Right ventricle myocardium superior (tissue), 1 donor: ENCODE measurements at places on chromosomes 3 and 15. TPM values are rescaled to one million over a fixed set of nuclear protein-coding genes. Genes with fewer than 3 reads are reported as not detected.

GPR176 gene
- total RNA-seq, result 1.4 TPM

STAB1 gene
- 74.7 TPM for total RNA-seq

HSPBAP1 gene
- total RNA-seq, result 5.5 TPM

GHSR gene
- not detected for total RNA-seq

CCRL2 gene
- 1.1 TPM for total RNA-seq

CNTN4 gene
- total RNA-seq, result 2.6 TPM

- DNase-seq, result no peak
Measured at GRCh38 chr3:101836652-101837598, 12.4 kb upstream of the NFKBIZ start.

GRCh38 chr3:89682556-89682955 is 575.1 kb downstream of the EPHA3 start:
- DNase-seq, result no peak

DNA sequence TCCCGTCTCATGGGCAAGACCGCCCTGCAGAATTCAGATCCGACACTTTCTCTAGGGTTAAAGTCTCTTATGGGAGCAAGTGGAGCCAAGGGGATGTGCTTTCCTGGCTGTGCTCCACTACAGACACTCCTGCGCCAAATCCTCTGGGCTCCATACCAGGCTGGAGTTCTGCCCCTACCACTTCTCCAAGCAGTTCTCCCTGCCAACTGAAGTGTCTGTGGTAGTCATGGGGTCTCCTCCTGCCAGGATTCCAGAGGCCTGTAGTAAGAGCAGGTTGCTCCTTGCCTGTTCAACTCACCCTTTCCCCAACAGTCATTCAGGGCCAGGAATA is 403.2 kb downstream of the GRM7 start:
- DNase-seq, result no peak

- no peak for DNase-seq
Measured at GRCh38 chr3:26703519-26703918, 80.9 kb downstream of the LRRC3B start.

DNA sequence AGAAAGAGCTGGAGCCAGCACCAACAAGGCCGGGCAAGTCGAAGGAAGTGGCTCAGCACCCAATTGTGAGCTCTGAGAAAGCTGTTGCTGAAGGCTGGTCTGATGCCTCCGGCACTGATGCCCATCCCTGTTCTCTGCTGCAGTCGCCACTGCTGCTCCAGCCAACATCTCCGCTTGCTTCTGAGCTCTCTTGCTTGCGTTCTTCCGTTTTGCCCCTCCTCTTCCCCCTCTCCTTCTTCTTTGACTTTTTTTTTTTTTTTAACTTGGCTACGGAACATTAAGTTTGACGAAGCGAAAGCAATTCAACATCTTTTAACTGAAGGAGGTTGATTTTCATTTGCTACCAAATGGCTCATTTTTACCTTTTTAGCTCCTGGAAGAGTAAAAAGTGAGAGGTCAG is 442.9 kb downstream of the MCTP2 start:
- no peak for DNase-seq

- peak; percentile 13 for DNase-seq
Measured at GRCh38 chr3:47422743-47423142, 41.9 kb downstream of the PTPN23 start.

DNA sequence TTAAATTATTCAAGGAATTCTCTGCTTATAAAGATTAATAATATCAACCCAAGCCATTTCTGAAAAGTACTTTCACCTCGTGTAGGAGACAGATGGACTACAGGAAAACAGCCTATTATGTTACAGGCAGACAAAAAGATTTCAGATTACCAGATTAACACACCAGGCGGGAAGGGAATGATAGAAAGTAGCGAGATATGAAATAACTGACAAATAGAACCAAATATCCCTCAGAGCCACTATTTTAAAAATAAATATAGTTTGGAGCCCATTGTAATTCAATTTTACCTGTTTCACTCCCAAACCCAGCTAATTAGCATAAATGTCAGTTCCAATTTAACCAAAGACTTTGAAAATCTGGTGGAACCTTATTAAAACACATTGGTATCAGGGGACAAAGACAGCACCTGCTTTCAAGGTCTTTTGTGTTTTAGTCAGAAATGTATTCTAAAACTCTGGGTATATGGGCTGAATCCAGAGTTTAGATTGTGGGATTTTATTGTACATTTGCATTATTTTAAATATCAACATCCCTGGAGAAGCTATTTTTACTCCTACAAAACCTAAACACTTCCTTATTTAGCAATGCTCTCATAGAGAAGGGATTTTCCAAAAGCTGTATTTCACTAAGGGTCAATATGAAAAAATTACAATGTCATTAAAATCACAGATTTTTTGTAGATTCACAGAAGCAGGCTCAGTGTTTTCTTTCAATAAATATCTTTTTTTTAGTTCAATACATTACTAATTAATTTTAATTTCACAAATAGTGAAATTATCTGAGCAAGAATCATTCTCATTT is 138.4 kb downstream of the TNIK start:
- no peak for DNase-seq

GRCh38 chr15:50051811-50052419 is 67.1 kb downstream of the ATP8B4 start:
- DNase-seq, result no peak

- DNase-seq, result no peak
Measured at GRCh38 chr3:119011528-119011927, 23.1 kb downstream of the IGSF11 start.

DNA sequence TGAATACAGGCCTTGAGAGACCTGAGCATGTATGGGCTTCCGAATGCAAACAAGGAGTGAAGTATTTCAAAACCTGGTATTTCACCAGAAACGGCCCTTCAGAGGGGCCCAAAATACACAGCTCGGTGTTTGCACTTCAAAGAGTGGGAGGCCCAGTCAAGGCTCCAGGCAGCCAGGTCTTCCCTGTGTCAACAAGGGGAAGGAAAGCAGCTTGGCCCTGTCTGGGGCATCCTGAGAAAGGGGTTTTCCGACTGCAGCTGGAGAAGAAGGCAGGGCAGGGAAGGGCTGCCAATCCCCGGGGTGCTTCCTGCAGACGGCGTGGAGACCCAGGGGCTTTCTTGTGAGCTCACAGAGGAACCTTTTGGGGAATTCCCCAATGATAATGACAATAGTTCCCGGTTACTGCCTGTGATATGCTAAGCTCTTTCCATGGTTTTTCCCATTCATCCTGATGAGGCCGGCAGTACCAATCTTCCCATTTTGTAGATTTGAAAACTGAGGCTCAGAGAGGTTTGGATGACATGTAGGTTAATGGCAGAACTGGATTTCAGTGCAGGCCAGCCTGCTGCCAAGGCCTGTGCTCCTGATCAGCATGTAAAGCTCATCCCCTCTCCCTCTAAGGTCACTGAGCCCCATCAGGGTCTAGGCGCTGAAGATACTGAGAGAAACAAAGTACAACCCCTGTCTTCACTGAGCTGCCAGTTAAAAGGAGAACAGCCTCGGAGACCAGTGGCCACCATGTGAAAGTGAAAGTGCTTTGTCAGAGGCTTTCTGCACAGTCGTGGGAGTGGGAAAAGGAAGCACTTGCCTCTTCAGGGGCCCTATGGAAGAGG is 43.0 kb upstream of the TLE3 start:
- DNase-seq, result no peak

DNA sequence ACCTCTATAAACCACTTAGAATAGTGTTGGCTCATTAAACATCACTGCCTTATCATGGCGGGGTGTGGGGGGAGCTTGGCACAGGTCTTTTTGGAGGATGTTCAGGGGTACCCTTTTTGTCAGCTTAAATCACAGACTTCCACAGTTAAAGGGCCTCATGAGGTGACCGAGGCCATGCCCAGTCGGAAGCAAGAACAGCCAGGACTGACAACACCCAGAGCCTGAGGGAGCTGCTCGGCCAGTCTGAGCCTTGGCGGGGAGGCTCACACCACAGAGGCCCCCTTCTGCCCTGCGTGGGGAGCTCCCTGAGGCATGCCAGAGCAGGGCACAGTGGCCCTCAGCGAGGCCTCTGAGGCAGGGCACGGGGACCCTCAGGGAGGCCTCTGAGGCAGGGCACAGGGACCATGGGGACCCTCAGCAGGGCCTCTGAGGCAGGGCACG is 49.5 kb downstream of the UMPS start:
- DNase-seq, result no peak

- peak; percentile 47 for DNase-seq
Measured at GRCh38 chr3:34212656-34213055, 414.2 kb downstream of the PDCD6IP start.
